ENCODE measurements at places on chromosomes 11 and 22. TPM values are rescaled to one million over a fixed set of nuclear protein-coding genes. Genes with fewer than 3 reads are reported as not detected.

Gene RBMXL2
- not detected for total RNA-seq

Gene COMT
- 403 TPM for total RNA-seq

Gene SORL1
- 1.7 TPM for total RNA-seq

Gene KRTAP5-8
- total RNA-seq = not detected

Gene PKDREJ
- not detected for total RNA-seq

Measured in regular cardiac myocyte (primary cell).